ENCODE measurements at places on chromosomes 7 and 10.

GRCh38 chr10:101693978-101694673 lies 844 bp downstream of the FBXW4 start:
- no peak for DNase-seq

DNA sequence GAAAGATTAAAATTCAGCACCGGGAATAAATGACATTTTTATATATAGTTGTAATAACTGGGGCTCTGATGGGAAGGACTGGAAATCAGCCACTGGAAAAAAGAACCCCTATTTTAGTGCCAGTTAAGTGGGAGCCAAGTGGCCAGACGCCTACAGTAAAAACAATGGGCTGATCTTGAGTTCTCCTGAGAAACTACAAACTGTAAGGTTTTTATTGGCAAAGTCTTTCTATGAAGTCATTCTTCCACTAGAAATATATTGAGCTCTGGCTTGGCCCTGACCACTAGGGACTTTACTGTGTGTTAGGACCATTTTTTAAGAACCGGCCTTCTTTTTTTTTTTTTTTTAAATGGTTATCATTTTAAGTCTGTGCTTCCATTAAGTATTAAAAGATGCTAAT lies 79.6 kb downstream of the ZNF22 start:
- no peak for DNase-seq

DNA sequence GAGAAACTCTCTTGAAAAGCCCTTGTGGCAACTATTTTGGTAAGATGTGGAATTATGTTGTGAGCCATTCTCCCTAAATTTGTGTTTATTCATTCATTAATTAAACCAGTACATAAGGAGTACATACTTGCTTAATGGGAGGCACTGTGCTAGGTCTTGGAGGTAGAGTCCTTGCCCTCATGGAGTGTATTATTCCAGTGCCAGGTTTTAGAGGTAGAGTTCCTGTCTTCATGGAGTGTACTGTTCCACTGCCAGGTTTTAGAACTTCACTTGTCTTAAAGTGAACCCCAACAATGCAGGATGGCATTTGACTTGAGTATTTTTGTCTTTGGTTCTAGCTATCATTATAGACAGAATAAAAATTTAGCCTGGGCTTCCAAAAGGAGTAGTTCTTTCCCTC lies 8.8 kb downstream of the MXI1 start:
- DNase-seq: no peak

DNA sequence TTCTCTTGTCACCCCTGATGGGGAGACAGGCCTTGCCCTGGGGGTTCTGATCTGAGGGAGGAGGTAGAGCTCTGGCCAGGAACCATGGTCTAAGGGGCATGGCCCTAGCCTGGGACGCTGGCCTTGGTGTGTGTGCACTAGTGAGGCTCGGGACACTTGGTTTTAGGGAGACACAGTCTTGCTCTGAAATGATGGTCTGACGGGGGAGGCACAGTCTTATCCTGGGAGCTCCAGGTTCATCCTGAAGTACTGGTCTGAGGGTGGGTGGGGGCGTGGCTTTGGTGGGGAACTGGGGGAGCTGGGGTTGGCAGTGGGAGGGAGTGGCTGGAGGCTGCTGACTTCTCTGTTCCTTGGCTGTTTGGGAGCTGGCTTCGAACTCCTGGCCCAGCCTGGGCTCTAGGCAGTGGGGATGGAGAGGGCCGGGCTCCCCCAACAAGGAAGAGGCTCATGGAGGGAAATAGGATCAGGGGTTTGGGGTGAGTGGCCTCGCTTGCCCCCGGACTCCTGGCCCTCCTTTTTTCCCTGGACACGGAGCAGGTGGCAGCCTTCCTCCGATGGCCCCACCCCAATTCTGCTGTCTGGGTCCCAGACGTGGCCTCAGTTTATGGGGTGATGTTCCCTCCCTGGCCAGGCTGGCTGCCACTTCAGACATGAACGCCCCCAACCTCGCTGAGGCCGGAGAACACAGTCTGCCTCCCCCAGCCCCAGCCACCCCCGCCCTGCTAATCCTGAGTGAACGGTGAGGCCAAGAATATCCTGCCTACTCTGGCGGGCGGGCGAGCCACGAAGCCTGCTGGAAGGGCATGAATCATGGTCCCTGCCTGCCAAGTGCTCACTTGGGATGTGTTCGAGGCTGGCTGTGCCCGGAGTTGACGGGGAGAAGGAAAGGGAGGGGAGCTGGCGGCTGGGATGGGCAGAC lies 43.5 kb downstream of the TMEM270 start:
- no peak for DNase-seq

DNA sequence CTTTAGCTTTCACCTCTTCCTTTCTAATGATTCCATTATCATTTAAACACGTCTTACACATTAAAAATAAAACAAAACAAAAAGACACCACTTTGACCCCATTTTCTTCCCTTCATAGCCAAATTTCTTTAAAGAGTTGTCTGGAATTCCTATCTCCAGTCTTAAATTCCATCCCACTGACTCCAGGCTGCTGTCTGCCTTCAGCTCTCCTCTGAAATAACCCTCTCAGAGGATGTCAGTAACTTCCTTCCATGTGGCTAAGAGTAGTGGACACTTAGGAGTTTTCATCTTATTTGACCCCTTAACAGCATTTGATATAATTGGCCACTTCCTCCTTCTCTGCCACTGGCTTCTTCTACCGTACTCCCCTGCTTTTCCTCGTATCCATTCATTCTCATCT lies 69.6 kb upstream of the MKX start:
- no peak for DNase-seq

GRCh38 chr10:121935702-121936101 lies 7.9 kb upstream of the ATE1 start:
- no peak for DNase-seq

Data from amniotic stem cell (primary cell).